ENCODE measurements at places on chromosomes 16 and 17.

DNA sequence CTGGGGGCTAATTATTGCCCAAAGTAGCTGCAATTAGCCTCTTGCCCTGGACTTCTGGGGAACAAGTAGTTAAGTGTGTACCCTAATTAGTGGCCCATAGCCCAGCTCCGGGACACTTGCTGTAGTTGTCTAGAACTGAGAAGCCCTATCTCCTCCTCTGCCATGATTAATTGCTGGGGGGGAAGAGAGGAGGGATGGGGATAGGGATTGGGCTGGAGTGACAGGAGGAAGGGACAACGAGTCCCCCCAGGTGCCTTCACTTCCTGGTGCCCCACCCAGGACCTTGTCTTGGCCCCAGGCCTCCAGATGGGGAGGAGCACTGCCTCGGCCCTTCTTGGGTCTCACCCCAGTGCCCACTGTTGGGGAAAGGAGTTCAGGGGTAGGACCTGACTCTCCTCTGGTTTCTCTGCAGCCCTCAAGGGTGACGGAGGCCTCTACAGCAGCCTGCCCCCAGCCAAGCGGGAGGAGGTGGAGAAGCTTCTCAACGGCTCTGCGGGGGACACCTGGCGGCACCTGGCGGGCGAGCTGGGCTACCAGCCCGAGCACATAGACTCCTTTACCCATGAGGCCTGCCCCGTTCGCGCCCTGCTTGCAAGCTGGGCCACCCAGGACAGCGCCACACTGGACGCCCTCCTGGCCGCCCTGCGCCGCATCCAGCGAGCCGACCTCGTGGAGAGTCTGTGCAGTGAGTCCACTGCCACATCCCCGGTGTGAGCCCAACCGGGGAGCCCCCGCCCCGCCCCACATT lies 17.4 kb downstream of the NGFR start:
- no peak for DNase-seq

GRCh38 chr16:49969091-49970030 lies 55.7 kb upstream of the CNEP1R1 start:
- peak; percentile 30 for DNase-seq

GRCh38 chr16:4681471-4682083 lies 11.8 kb upstream of the NUDT16L1 start:
- no peak for DNase-seq

DNA sequence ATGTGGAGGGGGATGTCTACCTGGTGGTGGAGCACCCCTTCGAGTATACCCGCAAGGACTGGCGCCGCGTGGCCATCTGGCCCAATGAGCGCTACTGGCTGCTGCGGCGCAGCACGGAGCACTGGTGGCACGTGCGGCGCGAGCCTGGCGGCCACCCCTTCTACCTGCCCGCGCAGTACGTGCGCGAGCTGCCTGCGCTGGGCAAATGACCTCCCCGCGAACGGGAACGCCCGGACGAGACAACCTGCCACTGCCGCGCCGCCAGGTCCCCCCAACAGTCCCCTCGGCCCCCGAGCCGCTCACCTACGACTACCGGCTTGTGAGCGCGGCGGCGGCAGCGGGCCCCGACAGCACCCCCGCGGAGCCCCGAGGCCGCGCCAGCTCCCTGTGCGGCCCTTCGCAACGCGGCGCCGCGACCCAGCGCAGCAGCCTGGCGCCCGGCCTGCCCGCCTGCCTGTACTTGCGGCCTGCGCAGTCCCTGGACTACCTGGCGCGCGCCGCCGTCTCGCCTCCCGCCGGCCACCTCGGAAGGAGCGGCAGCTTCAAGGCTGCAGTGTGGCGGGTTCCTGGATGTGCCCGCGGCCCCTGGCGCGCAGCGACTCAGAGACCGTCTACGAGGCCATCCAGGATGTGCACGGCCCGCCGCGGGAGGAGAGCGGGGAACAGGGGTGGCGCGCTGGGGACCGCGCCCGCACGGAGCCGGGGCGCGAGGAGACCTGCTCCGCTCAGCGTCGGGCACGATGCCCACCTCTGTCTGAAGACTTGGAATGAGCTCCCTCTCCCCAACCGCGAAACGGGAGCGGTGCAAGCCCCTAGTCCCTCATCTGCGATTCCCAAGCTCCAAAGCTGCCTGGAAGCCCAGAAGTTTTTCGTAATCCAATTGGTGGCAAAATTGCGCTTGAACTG lies 48.7 kb upstream of the AMZ2 start:
- DNase-seq, result peak; percentile 6

GRCh38 chr17:21389394-21389793 lies 13.2 kb downstream of the KCNJ12 start:
- no peak for DNase-seq

DNA sequence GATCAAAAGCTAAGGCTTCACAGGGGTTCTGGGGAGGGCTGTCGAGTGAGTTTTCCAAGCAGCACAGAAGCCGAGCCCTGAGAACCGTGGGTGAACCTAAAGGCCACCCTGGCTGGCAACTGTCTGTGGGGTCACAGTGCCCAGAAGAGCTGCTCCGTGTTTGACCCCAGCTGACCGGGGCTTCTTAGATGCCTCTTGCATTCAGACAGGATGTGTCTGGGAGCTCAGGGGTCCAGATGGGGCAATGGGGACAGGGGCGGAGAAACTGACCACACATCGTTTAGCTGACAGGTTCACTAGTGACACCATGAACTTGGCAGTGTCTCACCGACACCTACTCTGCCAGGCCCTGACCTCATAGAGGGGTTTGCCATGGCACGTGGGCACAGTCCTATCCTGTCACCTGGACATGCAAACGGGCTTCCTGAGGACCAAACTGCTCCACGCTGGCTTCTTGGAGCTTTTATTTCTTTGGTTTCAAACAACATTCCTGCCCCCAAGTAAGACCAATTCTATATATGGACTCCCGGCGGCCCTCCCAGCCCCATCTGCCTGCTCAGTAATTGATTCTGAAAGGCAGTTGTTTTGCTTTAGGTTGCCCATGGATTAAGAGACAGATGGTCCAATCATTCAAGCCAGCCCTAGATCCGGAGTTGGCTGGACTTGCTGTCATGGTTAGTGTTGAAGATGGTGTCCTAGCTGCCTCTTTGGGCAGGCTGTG lies 22.2 kb downstream of the WSCD1 start:
- DNase-seq, result no peak

- DNase-seq, result peak; percentile 74
Observed at GRCh38 chr17:36463916-36464764, 22.3 kb upstream of the ZNHIT3 start.

- DNase-seq, result no peak
Observed at GRCh38 chr17:30997842-30998241, 27.0 kb downstream of the RNF135 start.

DNA sequence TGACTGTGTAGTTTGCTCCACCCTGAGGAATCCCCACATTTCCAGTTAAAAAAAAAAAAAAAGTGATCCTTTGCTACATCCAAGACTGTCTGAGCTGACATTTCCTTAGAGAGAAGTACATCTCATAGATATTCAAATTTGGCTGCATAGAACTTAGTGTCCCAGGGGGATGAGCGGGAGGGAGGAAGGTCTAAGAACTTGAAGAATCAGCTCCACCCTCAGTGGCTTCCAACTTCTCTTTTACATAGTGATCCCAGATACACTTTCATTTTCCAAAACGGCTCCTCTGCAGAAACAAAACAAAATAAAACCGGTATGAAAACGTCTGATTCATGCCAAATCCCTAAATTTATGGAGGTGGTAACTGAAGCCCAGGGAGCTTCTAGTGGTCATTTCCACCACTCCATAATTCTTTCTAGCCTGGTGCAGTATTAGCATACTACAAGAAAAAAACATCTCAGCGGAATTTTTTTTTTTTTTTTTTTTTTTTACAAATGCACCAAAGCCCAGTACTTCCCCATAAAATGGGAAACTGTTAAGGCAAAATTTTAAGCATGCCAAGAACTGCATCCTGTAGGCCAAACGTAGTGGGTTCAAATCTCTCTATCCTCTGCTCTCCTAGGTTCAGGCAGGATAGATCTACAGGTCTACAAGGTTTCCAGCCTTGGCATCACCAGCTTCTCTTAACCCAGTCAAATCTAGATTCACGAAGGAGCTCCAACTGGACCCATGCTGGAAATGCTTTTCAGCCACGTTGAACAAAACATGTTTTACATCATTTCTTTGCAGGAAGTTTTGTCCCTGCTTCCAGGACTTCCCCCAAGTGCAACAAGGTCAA lies 29.3 kb downstream of the MAF start:
- no peak for DNase-seq

DNA sequence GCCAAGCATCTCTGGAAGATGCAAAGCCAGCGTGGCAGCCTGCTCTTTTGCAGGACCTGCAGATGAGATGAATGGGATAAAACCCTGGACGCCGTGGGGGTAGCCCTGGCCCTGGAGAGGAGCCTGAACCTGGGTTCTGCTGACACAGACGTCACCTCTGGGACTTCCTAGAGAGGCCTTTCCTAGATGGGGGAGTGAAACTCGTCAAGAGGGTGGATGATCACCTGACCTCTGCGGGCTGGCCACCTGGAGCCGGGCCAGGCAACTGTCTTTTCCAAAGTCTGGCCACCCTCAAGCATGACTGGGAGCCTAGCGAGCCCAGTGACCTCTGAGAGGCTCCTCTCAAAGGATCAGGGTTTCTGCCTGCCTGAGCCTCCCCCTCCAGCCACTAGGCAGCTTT lies 529.0 kb downstream of the KCNJ18 start:
- DNase-seq, result no peak

- DNase-seq, result no peak
Observed at GRCh38 chr17:66716236-66717026, 118.5 kb upstream of the CACNG5 start.

GRCh38 chr16:799111-799947 lies 1.2 kb downstream of the GNG13 start:
- DNase-seq, result no peak

- no peak for DNase-seq
Observed at GRCh38 chr17:36485805-36486203, 677 bp upstream of the ZNHIT3 start.

DNA sequence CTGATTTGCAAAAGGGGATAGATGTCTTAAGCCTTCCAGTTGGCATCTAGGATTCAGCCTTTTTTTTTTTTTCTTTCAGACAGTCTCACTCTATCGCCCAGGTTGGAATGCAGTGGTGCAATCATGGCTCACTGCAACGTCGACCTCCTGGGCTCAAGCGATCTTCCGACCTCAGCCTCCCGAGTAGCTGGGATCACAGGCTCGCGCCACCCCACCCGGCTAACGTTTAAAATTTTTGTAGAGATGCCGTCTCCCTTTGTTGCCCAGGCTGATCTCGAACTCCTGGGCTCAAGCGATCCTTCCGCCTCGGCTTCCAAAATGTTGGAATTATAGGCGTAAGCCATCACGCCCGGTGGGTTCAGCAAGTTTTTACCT lies 571 bp upstream of the CCP110 start:
- no peak for DNase-seq

DNA sequence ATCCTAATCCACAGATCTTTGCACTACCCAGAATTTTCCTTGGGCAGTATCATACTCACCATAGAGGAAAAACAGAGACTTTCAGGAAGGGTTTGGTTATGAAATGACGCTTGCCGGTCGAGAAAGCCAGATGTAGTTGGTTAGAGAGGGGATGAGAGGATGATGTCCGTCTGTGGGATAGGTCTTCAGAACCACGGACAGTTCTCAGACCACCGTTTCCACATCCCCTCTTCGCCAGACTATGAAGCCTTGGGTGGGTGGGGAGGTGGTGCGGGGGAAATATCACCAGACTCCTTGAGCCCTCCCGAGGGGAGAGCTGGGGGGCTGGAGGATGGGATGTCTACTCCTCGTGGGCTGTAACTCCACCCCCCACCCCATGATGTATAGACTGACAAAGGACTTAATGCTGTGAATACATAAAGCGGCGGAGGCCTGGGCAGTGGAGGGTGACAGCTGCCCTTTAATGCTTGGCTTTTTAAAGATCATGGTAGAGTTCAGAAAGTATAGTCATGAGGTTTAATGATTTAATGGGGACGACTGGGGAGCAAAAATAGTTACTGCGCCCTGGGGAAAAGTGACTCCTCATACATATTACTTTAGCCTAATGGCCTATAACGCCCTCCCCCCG lies 96.6 kb downstream of the MRM1 start:
- DNase-seq, result peak; percentile 15

DNA sequence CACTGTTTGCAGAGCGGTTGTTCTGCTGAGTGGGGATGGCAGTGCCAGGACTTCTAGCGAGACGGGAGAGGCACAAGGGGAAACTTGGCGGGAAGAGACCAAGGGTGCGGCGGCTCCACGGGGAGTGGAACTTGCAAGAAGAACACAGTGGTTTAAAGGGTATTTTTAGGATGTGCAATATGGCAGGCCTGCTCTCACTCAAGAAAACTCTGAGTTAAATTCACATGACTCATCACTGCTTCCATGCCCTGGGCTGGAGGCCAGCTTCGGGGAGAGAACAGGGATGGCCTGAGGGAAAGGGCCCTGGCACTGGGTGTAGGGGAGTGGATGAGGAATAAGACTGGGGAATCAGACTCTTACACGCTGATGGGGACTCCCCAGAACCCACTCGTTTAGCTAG lies 13.3 kb upstream of the CD300LD start:
- DNase-seq, result peak; percentile 46

GRCh38 chr17:77235370-77235941 lies 94.7 kb downstream of the SEC14L1 start:
- peak; percentile 87 for DNase-seq

DNA sequence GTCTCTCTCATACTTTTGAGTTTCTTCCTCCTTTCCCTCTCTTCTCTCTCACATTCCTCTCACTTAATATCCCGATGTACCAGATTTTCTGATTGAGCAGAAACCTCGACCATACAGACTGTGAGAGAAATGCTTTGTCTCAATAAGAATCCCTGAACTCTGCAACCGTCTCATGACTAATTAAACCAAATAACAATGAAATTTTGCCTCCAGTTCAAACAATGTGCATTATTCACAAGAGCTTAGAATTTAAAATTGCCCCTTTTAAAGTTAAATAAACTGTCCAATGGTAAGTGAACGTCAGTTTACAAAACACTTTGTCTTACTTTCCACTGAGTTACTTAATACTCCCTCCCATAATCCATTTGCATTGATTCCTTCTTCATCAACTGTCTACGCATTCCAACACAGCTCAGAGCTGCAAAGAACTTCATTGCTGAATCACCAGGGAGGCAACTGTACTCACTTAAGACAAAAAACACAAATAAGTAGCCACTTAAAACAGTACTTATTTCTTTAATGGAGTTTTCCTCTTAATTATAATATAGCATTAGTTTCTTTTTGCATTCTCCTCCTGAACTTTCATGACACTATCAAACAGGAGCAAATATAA lies 4.9 kb downstream of the CDH11 start:
- peak; percentile 70 for DNase-seq

- no peak for DNase-seq
Observed at GRCh38 chr16:30925995-30926811, 2.8 kb downstream of the FBXL19 start.

DNA sequence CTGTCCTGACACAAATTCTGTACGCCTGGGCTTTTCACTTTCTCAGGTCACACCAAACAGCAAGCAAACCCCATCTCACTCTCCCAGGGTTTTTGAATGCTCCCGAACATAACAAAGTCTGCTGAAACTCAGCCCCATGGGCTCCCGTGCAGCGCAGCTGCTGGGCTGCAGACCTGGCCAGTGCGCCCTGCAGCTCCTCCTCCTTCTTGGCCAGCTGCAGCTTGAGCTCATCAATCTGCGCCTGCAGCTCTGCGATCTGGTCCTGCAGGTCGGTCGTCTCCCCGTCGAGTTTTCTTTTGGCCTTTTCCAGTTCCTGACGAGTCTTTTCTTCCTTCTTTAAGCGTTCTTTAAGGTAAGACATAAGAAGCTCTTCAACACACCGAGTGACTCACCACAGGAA lies 70.5 kb downstream of the NDEL1 start:
- DNase-seq, result no peak
